ENCODE measurements at places on chromosomes 1 and 21.

- no peak for DNase-seq
Observed at GRCh38 chr1:96416111-96416595, 305.4 kb upstream of the PTBP2 start.

GRCh38 chr1:19040010-19040680, 83.7 kb upstream of the IFFO2 start:
- no peak for DNase-seq

- no peak for DNase-seq
Observed at GRCh38 chr1:206841609-206842323, 23.7 kb upstream of the IL20 start.

DNA sequence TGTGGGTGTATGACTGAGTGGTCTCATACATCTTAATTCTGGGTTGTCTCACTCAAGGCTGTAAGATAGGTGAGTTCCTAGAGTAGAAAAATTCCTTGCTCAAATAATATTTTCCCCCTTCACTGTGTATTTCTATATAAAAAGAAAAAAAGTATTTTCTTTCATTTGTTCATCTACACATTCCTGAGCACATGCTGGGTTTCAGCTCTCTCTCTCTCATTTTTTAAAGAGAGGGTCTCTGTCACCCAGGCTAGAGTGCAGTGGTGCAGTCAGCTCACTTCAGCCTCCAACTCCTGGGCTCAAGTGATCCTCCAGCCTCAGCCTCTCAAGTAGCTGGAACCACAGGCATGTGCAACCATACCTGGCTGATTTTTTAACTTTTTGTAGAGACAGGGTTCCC, 22.0 kb downstream of the DDI2 start:
- no peak for DNase-seq

DNA sequence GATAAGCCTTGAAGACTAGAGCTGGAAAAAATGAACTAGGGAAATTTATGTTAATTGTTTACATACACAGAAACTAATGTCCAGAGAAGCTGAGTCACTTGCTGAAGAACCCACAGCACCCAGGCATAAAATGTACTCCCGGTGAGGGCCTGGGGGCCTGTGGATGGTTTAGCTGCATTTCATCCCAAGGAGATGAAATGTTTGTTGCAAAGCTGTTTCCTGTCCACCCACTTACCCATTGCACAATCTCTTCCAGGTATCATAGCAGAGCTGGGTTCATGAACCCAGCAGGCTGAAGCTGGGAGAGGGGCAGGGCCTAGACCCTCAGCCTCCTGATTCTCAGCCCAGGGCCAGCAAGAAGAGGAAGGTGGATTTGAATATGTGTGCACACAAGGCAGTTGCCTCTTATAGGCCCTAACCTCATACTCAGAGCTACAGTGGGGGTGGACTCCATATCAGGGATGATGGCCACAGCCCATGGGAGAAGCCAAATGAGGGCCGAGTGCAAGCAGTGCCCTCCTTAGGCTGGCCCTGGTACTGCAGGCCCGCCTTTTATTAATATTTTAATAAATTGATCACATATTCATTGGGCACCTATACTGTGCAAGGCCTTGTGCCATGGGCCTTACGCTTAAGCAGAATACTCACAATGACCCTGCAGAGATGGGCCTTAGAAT, 110.8 kb downstream of the LACTBL1 start:
- no peak for DNase-seq

DNA sequence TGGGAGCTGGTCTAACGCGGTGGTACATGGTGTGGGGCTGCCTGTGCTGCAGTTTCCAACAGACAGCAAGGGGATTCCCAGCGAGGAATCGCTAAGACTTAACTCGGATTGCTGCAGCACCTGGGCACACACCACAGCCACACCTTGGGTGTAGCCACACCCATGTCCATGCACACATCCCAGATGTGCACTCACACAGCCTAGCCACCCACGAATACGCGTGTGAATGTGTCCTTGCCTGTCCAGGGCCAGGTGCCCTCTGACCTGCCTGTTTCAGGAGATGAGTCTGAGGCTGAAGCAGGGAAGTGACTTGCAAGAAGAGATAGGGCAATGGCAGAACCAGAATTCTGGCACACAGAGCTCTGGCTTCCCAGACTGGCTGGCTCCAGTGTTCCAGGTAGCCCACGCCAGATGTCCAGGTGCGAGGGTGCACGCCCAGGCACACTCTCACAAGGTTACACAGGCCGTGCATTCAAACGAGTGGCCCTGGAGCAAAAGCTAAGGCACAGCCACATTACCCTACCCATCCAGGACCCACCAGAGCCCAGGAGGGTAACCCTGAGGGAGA, 272.7 kb downstream of the TRABD2B start:
- DNase-seq = no peak

GRCh38 chr1:62539028-62539447, 58.3 kb upstream of the ANGPTL3 start:
- DNase-seq = no peak

- no peak for DNase-seq
Observed at GRCh38 chr1:59318271-59318860, 21.5 kb downstream of the FGGY start.

- no peak for DNase-seq
Observed at GRCh38 chr1:32797456-32797855, 19.7 kb downstream of the YARS1 start.

- DNase-seq = no peak
Observed at GRCh38 chr1:147622731-147623130, 47.6 kb downstream of the ACP6 start.

GRCh38 chr1:212228591-212229119, 56.6 kb upstream of the PPP2R5A start:
- no peak for DNase-seq

- no peak for DNase-seq
Observed at GRCh38 chr1:216388558-216388957, 34.7 kb downstream of the USH2A start.

DNA sequence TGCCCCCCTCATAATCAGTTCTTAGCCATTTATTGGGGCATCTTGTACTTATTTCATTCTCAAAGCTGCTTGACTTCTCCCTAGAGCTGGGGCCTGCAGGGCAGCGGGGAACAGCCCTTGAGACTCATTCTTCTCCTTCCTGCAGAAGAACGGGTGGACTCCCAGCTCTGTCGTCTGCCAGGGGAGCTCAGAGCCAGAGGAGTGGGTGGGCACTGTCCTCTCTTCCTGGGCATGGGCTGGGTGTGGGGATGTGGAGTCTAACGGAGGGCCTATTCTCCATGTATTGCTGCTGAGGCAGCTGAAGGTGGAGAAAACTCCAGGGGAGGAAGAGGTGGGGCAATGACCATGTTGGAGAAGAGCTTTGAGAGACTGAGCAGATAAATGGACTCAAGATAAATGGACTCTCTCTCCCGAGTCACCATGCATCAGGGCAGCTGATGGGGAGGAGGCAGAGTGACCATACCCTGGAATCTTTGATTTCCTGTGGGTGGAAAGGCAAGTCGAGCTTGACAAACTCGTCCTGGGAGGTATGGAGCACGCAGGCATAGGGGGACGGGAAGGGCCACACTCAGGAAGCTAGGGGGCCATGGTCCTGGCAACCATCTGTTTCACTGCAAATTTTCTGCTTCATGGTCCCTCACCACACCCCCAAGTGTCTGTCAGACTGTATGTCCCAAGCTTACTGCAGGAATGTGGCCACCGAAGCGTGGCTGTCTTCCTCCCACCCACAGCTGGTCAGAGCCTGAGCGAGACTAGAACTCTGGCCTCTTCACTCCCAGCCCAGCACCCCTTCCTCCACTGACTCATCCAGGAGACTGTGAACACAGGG, 56.9 kb upstream of the ATP2B4 start:
- DNase-seq = no peak

DNA sequence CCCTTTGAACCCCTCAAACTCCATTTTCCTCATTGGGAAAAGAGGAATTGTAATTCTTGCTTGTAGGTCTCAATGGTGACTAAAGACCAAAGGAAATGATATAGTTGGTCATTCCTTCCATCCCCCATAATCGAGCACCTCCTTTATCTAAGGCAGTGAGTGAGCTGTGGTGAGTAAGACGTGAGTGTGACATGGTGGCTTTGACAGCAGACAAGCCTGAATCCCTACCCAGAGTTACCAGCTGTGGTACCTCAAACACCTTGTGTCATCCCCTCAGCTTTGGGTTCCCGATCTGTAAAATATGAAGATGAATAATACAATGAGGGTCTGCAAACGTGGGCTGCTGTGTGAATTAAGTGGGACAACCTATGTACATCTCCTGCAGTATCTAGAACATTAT, 8.4 kb downstream of the TRAF5 start:
- no peak for DNase-seq

DNA sequence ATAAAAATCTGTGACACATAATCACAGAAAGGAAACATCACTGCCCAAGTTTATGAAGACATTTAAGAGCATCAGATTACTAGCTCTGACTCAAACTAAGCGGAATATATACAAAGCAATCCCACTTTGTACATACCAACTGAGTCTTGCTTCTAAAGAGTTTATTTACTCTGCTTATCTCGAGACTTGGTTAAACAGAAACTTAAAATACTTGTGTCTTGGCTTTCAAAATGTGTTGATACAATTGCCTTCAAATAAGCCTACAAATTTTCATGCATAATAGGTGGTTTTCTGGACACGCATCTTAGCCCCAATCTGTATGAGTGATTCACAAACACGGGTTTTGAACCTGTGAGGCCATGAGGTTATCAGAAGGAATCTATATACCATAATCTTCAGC, 21.0 kb downstream of the CD160 start:
- DNase-seq = no peak

- no peak for DNase-seq
Observed at GRCh38 chr1:78726686-78727085, 77.1 kb downstream of the IFI44 start.

- no peak for DNase-seq
Observed at GRCh38 chr1:4175566-4176405, 275.7 kb upstream of the C1orf174 start.

- no peak for DNase-seq
Observed at GRCh38 chr1:94633051-94633450, 91.5 kb upstream of the F3 start.

All from NCI-H2029 treated with DMSO at 0.1 percent for 48 hours (cell line).